Stimulated activated CD4-positive, alpha-beta T cell treated with anti-CD3 and anti-CD28 coated beads, Interleukin-15, amount 100 ng/mL, for 48 hours (primary cell): ENCODE measurements at places on chromosomes 5 and 9.

GRCh38 chr5:78521455-78521854, 127.1 kb downstream of the LHFPL2 start:
- no peak for DNase-seq

DNA sequence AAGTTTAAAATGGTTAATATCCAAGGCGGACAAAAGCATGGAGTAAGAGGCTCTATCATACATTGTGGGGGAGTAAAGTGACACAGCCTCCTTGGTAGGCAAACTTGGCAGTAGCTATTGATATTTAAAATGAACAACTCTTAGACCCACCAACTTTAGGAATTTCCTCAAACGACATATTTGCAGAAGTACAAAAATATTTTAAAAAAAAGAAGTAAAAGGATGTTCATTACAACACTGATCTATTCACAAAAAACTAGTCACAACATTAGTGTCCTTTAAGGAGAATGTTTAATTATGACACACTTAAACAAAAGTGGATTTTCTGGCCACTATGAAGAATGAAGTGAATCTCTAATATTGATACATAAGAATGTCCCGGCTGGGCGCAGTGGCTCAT, 1.7 kb downstream of the ALG2 start:
- DNase-seq = no peak

GRCh38 chr5:58239731-58240130, 220.2 kb downstream of the PLK2 start:
- no peak for DNase-seq

GRCh38 chr5:88787856-88788255, 95.1 kb downstream of the MEF2C start:
- DNase-seq = no peak

DNA sequence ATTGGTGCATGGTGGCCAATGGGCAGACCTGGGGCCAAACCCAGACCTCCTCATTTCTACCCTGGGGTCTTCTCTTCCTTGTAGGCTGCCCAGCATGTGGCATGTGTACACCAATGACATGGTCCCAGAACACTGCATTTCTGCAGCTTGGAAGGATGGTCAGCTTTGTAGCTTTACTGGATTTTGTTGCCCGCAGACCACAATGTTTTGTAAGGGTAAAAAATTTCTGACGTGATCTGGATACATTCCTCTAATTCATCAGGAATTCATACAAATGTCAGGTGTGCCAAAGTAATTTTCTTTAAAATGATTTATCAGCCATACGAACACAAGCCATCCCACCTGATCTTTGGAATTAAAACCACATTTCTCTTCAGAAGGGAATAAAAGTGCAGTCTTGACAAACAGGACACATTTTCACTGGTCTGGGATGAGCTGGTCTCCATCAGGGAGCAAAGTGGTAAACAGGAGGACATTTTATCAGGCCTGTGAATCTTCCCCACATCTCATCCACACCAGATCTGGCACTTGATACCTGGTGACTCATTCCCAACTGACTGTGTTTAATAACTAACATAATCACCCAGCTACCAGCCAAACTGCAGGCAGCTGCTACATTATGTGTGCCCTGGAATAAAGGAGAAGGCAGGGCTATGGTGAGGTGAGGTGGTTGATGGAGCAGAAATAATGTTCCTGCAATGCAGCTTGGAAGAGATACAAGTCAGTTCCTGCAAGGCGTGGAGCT, 103.9 kb downstream of the SPOCK1 start:
- DNase-seq = no peak

- DNase-seq = no peak
Observed at GRCh38 chr9:136634904-136635303, 27.8 kb upstream of the EGFL7 start.

GRCh38 chr5:162068412-162068811, 839 bp downstream of the GABRG2 start:
- no peak for DNase-seq
